ENCODE measurements at places on chromosomes 2 and 18.

DNA sequence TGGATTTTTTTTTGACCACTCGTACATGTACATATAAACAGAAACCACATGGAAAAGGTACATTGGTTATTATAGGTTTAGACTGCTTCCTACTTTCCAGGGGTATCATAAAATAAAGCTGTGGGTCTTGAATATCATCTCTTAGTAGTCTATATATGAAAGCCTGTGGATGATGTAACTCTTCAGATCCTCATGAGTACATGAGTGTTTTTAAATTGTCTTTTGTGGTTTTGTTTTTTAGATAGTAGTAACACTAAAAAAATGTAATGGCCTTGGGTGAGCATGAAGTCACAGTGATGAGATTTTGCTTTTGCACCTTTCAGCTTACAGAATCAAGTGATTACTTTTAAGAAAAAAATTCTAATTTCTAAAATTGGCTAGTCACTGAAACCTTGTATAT lies 80.2 kb downstream of the RAB3GAP1 start:
- no peak for DNase-seq

GRCh38 chr2:189829102-189829833 lies 45.0 kb downstream of the PMS1 start:
- no peak for DNase-seq

GRCh38 chr2:105301646-105302045 lies 27.9 kb downstream of the TGFBRAP1 start:
- DNase-seq: no peak

- DNase-seq: no peak
Observed at GRCh38 chr2:174328961-174329715, 5.6 kb upstream of the SP9 start.

DNA sequence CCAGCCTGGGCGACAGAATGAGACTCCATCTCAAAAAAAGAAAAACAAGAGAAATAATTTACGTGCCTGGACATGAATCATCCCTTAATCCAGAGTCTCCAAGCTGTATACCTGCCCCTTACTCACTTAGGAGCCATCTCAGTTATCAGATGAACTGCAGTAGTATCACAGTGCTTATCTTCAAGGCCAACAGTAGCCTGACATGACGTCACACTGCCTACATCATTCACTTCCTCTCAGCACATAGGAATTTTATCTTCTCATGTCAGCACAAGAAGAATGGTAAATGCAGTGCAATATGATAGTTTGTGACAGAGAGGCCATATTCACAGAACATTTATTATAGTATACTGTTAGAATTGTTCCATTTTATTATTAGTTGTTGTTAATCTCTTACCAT lies 216.6 kb downstream of the SS18 start:
- no peak for DNase-seq

- no peak for DNase-seq
Observed at GRCh38 chr2:208012449-208012848, 12.9 kb downstream of the PLEKHM3 start.

GRCh38 chr2:176260689-176261088 lies 8.6 kb upstream of the MTX2 start:
- DNase-seq: no peak

GRCh38 chr18:74942319-74942910 lies 266.5 kb downstream of the PTGR3 start:
- DNase-seq: peak; percentile 37

GRCh38 chr2:204175552-204176271 lies 239.1 kb downstream of the ICOS start:
- no peak for DNase-seq

DNA sequence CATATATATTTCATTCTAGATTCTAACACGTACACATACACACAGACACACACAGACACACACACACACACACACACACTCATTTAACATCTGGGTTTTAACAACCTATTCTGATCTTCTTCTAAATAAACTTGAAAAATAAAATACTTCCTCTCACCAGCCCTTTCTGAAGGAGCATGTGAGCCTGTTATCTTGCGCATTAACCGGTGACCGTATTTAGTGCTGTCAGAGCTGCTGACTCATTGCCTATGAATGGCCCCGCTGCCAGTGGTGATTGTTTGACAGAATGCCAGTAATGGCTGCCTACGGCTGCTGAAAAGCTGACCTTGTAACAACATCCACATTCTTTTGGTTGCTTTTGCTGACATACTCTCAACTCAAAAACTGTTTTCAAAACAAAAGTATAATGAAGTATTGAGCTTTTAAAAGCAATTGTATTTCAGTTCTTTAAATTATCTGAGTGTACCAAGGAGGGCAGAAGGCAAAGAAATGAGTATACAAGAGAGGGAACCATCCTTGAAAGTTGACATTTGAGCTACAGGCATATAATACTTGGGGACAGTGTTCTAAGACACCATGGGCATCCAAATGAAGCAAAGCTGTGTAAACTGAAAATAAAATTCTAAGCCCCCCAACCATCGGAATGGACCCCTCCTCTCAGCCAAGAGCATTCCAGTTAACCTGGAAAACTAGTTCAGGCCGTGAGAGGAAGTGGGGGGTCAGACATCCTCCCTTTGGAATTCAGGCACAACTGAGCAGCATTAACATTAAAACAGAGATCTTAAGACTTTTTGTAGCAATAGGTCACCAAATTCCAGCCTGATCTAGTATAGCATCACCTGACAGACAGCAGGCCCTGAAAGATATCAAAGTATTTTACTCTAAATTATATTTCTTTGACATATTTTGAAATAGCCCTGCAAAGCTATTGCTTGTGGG lies 50.2 kb upstream of the DTNA start:
- DNase-seq: no peak

DNA sequence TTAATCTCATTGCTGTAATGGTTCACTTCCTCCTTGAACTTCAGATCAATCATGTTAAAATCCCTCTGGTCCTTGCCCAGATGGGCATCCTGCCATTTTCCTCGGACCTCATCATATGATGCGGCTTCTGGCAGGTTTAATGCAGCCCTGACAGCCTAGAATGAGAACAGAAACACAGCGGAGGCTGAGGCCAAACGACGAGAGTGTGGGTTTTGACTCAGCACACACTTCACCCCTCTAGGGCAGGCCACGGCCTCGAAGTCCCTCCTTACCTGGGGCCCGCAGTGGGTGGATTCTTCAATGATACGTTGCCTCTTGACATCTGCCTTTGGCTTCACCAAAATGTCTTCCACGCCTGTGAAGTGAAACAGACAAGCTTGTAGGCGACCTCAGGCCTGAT lies 56.8 kb downstream of the POLR1A start:
- no peak for DNase-seq

DNA sequence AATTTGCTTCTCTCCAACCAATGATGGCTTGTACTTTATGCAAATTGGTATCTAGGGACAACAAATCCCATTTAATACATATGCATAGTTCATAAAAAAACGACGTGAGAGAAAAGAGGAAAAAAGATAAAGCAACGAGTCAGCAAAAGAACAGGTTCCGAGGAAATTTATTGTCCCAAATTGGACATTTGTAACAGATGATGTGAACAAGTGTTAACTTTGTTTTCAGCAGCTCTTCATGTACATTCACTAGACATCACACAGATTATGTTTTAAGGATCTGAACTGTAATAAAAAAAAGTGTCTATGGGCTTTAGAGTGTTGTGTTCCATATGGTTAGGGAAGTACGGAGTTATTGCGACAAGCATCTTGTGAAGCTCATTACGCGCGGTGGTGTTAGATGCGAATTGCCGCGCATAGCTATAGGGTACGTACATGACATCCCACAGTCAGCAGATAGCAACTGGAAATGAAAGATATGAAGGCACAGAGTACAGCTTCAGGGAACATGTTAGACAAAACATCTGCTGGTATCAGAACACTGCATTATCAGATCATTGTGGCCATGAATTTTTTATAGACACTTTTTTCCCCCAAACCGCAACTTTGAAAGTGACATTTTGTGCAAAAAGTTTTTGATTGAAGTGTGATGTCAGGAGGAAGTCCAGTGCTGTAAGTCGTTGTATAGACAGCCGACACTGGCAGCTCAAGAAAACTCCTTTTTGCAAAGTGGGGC lies 1073.1 kb upstream of the FANCL start:
- no peak for DNase-seq

- no peak for DNase-seq
Observed at GRCh38 chr2:23420840-23421476, 36.0 kb downstream of the KLHL29 start.

DNA sequence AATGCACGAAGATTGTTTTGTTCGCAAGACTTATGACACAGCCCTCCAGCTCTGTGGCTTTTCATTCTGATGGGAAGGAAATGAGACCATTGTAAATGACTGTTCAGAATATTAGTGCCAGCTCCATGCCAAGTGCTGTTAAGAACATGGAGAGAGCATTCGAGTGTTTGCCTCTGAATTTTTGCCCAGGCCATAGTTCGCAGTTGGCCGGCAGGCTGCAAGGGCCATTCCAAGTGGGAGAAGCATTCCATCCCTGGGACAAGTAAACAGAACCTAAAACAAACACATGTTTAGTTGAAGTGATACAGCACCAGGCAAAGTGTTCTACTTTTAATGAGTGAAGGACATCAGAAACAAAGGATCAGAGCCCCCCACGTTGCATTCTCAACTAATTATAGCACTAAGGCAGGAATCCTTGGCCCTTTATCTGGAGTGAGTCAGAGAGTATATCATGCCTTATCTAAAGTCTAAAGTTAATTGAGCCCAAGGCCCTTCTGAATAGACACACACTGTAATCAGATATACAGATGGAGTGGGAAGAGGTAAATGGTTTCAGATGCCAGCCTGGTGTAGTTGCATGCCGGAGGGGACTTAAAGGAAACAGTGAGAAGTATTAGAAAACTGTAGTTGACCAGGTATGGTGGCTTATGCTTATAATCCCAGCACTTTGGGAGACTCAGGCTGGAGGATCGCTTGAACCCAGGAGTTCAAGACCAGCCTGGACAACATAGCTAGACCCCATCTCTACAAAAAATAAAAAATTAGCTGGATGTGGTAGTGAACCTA lies 53.3 kb downstream of the NEDD4L start:
- no peak for DNase-seq

DNA sequence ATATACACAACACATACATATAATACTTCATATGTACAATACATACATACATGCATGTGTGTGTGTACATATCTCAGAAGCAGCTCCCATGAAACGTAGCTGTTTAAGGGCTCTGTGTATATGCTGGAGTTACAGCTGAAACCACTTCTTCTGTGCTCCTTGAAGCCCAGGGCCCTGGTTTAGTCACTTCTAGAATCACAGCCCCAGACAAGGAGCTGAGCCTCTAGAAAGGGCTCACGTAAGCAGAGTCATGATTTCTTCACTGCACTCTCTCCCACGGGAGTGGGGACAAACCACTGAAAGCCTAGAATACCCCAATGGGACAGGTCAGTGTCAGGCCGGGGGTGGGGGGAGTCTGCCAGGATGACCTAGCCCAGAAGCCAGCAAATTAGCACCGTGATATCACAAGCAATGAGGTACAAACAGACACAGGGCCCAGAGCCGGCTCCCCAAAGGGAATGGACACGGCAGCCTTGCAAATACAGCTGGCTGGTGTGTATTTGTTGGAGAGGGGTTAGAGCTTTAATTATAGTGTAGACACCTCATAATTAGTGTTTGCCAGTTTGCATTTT lies 90.3 kb downstream of the C1QL2 start:
- no peak for DNase-seq

- no peak for DNase-seq
Observed at GRCh38 chr2:143840601-143841000, 679.3 kb downstream of the ZEB2 start.

GRCh38 chr2:36277881-36278523 lies 77.6 kb upstream of the CRIM1 start:
- no peak for DNase-seq
